Osteoblast (primary cell): ENCODE measurements at places on chromosomes 7 and 10. TPM values are rescaled to one million over a fixed set of nuclear protein-coding genes. Genes with fewer than 3 reads are reported as not detected.

DNA sequence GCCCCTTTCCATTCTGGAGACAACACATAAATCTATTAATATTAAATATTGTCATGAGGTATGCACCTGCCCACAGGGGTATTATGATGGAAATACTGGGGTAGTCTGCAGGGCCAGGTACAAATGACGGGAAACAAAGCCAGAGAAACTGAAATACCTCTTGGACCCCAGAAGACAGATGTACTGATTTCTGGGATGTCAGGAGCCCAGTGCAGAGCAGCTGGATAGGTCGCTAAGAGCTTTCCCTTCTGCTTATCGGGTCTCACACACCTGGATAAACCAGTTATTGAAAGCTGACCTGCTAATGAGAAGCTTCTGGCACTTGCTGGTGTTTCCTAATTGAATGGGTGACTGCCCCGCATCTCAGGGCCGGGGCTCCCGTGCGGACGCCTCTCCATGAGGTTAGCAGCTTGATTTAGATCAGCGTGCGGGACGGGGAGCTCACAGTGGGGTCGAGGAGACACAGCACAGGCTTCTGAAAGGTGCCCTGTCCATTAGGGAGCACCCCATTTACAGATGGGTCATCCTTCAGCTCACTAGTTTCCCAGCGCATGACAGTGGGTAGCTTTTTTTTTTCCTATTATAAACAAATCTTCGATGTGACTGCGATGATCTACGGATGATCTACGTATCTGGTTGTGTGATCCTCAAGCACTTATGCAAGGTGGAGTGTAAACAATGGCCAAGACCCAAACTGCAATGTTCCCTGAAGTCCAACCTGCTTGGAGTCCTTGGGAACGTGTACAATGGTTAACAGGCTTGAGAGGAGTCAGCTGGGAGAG lies 1.5 kb upstream of the INSIG1 start:
- DNase-seq: peak; percentile 58
- peak overlapping the region; percentile 93 for H3K27ac ChIP-seq
- H3K4me3 ChIP-seq: peak overlapping the region; percentile 84
- H3K27me3 ChIP-seq: no peaks in the 10 kb centered on the region
- peaks cover 9% of the 10 kb centered on the region for H3K36me3 ChIP-seq

- no peak for DNase-seq
- H3K27me3 ChIP-seq: no peaks in the 10 kb centered on the region
- H3K27ac ChIP-seq: no peak overlapping the region
- no peaks in the 10 kb centered on the region for H3K4me1 ChIP-seq
- H3K36me3 ChIP-seq: no peaks in the 10 kb centered on the region
Measured at GRCh38 chr10:129339191-129339590, 127.8 kb upstream of the MGMT start.

GRCh38 chr10:96789571-96790108 lies 42.5 kb upstream of the LCOR start:
- H3K27ac ChIP-seq: no peak overlapping the region
- no peak overlapping the region for H3K4me3 ChIP-seq
- DNase-seq: no peak

SEMA3A gene
- 2.5 and 35.1 TPM in 2 replicates for total RNA-seq

- no peak overlapping the region for H3K27ac ChIP-seq
- H3K27me3 ChIP-seq: no peaks in the 10 kb centered on the region
- H3K4me1 ChIP-seq: peaks cover 6% of the 10 kb centered on the region
- peak; percentile 80 for DNase-seq
- no peak overlapping the region for H3K4me3 ChIP-seq
Measured at GRCh38 chr7:157431173-157431950, 94.6 kb downstream of the DNAJB6 start.

MYO1G gene
- 0.29 and 0.36 TPM in 2 replicates for total RNA-seq

ANKRD30A gene
- total RNA-seq: not detected in 2 replicates

DNA sequence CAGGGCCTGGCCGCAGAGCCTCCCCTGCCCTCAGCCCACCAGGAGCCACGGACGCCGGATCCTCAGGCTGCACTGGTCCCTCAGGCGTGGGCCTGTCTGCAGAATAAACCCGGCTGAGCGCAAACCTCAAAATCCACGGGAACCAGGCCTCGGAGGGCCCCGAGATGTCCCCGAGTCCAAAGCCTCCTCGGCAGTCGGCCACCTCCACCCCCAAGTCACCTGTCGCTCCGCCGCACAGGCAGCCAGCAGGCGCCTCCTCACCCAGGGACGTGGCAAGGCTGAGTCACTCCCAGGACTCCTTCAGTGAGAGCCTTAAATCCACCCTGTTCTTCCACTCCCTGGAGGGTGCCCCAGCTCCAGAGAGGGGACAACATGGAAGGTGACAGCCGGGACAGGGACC lies 33.2 kb downstream of the STK32C start:
- no peaks in the 10 kb centered on the region for H3K27me3 ChIP-seq
- no peaks in the 10 kb centered on the region for H3K4me1 ChIP-seq
- no peak overlapping the region for H3K4me3 ChIP-seq
- H3K27ac ChIP-seq: no peak overlapping the region
- H3K36me3 ChIP-seq: no peaks in the 10 kb centered on the region
- peak; percentile 84 for DNase-seq

LRRD1 gene
- 0.29 and 0.36 TPM in 2 replicates for total RNA-seq

DNA sequence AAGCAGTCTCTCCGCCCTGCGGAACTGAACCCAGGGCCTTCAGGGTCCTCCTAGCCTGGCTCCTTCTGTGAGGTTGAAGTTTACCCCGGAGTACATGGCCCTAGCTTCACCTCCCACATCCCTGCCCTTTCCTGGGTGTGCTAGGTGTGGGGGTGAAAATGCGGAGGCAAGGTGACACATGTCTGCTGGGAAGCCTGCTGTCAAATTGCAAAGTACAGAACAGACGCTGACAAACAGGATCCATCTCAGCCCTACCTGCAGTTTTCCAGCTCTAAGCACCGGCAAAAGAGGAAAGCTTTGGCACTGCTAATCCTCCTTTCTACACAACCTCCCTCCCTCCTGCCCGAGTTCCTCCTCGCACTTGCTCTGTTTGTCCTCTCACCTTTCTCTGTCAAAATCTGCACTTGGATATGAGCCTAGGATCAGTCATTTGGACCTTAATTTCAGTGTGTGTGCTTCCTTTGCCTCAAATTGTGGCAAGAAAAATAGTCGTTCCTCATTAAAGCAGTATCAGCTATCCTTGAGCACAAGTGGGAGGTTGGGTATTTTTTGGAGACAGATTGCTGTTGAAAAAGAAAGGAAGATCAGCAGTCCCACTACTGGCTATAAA lies 14.4 kb upstream of the GPR15LG start:
- no peak overlapping the region for H3K27ac ChIP-seq
- H3K4me3 ChIP-seq: no peak overlapping the region
- no peaks in the 10 kb centered on the region for H3K36me3 ChIP-seq
- no peak for DNase-seq

DNA sequence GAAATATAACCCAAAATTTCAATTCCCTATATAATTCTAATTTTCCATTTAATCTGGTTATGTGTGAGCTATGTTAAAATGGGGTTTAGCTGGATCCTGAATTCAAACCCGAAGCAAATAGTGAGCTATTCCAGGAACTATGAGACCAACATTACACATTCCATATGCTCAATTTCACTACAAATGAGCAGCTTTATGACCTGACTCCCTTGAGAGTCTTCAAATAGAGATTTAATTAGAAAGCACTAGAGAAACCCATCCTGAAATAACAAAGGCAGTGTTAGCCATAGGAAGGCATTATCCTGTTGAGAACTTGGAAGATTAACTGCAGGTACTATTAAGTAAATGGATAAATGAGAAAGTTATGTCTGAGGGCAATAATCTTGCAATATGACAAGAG lies 890.0 kb downstream of the GRM8 start:
- no peaks in the 10 kb centered on the region for H3K36me3 ChIP-seq
- no peak for DNase-seq
- no peaks in the 10 kb centered on the region for H3K4me1 ChIP-seq

ZNF853 gene
- under 0.01 TPM in 2 replicates for total RNA-seq
